ENCODE measurements at places on chromosomes 1 and 21.
A peak's percentile ranks its signal among the peaks of the same experiment; 100 is the strongest.

DNA sequence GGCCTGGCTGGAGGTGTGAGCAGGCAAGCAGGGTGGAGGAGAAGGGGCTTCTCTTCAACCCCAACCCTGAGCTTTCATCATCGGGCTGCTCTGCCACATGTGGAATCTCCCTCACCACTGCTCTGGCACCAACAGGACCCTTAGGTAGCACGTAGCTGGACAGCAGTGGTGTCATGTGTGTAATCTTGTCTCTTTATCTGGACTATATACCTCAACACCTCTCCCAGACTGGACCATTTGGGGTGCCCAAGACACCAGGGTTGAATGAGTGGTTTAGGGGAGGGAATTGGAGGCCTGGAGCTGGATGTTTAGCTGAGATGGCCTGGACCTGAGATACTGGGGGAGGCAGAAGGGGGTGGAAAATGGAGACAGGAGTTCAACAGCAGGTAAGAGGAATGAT is 63.0 kb downstream of the UBE2T start:
- peaks cover 2% of the 10 kb centered on the region for H3K4me1 ChIP-seq
- no peak overlapping the region for H3K27ac ChIP-seq
- no peak overlapping the region for H3K4me3 ChIP-seq
- DNase-seq: no peak

- peak; percentile 55 for DNase-seq
- H3K4me3 ChIP-seq: no peak overlapping the region
- H3K4me1 ChIP-seq: no peaks in the 10 kb centered on the region
- H3K27me3 ChIP-seq: peaks cover 4% of the 10 kb centered on the region
- no peaks in the 10 kb centered on the region for H3K36me3 ChIP-seq
- H3K27ac ChIP-seq: no peak overlapping the region
Measured at GRCh38 chr1:160978510-160978927, 23.9 kb upstream of the ITLN2 start.

DNA sequence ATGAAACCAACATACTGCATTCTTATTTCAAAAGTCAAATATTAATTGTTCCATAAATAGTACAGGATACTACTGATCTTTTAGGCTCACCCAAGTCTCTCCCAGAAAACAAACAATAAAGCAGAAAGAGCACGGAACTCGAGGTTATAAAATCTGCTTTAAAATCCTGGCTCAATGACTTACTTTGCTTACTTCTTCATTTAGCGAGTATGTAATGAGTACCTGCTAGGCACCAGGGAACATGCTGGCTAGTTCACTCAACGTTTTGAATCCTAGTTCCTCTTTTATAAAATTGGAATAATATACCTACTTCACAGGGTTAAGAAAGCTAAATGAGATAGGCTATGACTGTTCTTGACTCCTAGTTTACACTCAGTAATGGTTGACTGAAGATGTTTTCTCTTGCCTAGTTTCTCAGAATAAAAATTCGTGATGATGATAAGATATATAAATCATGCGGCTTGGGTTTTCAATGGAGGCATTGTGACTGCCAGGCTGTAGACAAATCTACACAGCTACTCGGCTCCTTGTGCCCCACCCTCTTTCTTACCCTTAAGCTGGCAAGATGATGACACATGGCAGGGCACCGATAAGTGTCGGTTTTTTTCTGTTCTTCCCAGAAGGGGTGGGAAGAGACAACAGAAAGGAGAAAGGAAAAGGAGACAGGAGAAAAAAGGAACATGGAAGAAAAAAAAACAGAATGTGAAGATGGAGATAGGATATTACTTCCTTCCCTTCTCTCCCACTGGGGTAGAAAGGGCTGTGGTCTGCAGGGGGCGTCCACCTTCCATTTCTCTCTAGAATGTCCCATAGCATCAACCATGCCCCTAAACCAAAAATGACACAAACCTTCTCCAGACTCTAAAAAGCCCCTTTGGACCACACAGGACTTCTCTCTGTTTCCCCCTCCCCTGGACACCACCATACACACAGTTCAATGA is 507.1 kb downstream of the SMYD3 start:
- no peaks in the 10 kb centered on the region for H3K36me3 ChIP-seq
- no peaks in the 10 kb centered on the region for H3K27me3 ChIP-seq
- no peak overlapping the region for H3K27ac ChIP-seq
- H3K4me3 ChIP-seq: no peak overlapping the region

- H3K4me1 ChIP-seq: no peaks in the 10 kb centered on the region
- H3K4me3 ChIP-seq: no peak overlapping the region
- H3K27ac ChIP-seq: no peak overlapping the region
- no peaks in the 10 kb centered on the region for H3K27me3 ChIP-seq
- no peak for DNase-seq
- no peaks in the 10 kb centered on the region for H3K36me3 ChIP-seq
Measured at GRCh38 chr1:54229281-54229891, 29.4 kb downstream of the MRPL37 start.

DNA sequence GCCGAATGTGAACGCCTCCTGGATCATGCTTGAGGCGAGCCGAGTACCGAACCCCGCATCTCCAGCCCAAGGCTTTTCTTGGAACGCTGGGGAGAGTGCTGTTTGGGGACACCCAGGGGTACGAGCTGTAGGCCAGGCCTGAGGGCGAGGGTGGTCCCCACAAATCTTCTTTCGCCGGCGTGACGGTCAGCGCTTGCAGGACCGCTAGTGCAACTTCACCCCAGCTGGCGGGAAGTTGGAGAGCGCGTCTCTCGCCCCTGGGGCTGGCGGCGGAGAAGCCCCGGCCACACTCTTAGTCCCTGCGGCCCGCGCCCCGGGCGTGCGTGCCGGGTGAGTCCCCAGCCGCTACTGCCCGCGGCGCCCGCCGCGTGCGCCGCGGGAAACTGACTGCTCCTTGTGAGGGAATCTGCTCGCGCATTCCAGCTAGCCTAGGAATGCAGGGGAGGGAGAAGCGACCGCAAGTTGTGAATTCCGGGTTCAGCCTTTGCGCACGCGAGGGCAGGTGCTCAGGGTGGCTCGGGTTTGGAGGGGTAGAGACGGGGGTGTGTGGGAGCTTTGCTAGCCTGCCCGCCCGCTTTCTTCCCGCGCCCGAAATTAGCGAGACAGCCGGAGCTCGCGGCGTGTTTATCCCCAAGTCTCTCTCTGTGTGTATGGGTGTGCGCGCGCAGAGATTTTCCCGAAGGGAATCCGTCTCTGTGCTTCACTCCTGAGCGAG is 884 bp downstream of the LHX4 start:
- DNase-seq: peak; percentile 56
- no peaks in the 10 kb centered on the region for H3K36me3 ChIP-seq
- H3K4me3 ChIP-seq: peak overlapping the region; percentile 71

Measured in small intestine (tissue), 16 donors.